T-helper 17 cell (primary cell): ENCODE measurements at places on chromosomes 13 and 19. TPM values are rescaled to one million over a fixed set of nuclear protein-coding genes. Genes with fewer than 3 reads are reported as not detected.

The SYNE4 gene
- total RNA-seq, result 1.8 TPM

DNA sequence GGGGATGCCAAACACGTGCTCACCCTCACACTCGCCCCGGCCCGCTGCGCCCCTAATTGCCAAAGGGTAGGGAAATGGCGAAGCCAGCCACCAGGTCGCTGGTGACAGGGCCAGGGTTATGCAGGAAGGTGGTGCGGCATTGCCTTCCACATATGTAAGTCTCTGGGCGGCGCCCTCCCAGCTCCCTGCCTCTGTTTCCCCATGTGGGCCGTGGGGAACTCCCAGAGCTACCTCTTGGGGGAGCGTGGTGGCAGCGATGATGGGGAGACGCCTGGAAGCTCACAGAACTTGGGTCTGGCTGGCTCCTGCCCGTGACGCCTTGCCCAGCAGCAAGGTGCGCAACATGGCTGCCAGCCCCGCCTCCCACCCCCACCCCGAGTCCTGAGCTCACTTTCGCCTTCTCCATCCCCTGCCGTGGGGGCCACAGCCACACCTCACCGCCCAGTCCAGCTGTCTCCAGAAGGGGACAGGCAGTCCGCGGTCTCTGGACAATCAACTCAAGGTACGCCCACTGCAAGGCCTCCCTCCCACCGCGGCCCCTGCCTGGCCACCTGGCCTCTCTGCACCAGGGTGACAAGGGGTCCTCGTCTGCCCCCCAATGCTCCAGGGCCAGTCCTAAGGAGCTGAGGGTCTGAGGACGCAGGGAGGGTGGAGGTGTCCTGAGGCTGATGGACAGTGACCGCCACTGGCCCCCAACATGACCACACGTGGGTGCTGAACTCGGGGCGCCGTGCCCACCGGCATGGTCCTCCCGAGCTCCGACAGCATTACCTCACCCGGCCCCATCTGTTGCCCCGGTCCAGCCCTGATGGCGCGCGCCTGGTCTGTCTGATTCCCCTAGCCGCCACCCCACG lies 6.6 kb downstream of the C19orf25 start:
- H3K27ac ChIP-seq, result no peak overlapping the region
- no peaks in the 10 kb centered on the region for H3K27me3 ChIP-seq
- H3K4me1 ChIP-seq, result peaks cover 9% of the 10 kb centered on the region
- no peaks in the 10 kb centered on the region for H3K36me3 ChIP-seq
- peak overlapping the region; percentile 90 for H3K4me3 ChIP-seq

- no peaks in the 10 kb centered on the region for H3K27me3 ChIP-seq
- no peak overlapping the region for H3K4me3 ChIP-seq
- H3K36me3 ChIP-seq, result no peaks in the 10 kb centered on the region
- H3K27ac ChIP-seq, result peak overlapping the region; percentile 34
Observed at GRCh38 chr19:6967967-6968366, 53.3 kb downstream of the MBD3L2B start.

The LGALS7 gene
- total RNA-seq, result not detected

DNA sequence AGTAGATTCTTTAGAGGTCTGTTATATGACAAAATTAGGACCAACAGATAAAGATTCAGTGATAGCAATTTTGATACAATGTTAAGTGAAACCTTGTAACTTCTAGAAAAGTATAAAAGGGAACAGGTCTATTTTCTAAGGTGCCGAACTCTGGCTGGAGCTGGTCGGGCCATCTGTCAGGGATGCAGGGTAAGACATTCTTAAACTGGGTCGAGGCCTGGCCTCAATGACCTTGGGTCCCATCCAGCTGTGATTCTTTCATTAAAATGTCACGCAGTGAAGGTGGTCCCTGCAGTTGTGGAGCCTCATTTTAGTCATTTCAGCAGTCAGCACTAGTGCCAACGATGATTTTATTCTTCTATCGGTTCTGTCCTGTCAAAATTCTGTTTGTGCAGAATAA lies 271.9 kb upstream of the SPRY2 start:
- no peaks in the 10 kb centered on the region for H3K27me3 ChIP-seq
- no peak overlapping the region for H3K4me3 ChIP-seq
- H3K4me1 ChIP-seq, result no peaks in the 10 kb centered on the region
- no peak for DNase-seq
- H3K27ac ChIP-seq, result no peak overlapping the region

GRCh38 chr19:48493718-48494401 lies 17.8 kb downstream of the LMTK3 start:
- no peaks in the 10 kb centered on the region for H3K36me3 ChIP-seq
- peaks cover 26% of the 10 kb centered on the region for H3K27me3 ChIP-seq
- peak overlapping the region; percentile 87 for H3K4me3 ChIP-seq
- DNase-seq, result no peak
- H3K4me1 ChIP-seq, result peaks cover 20% of the 10 kb centered on the region
- no peak overlapping the region for H3K27ac ChIP-seq

- DNase-seq, result no peak
- H3K27ac ChIP-seq, result no peak overlapping the region
- no peak overlapping the region for H3K4me3 ChIP-seq
- peaks cover 14% of the 10 kb centered on the region for H3K4me1 ChIP-seq
Observed at GRCh38 chr19:55456347-55456746, 5.1 kb downstream of the ISOC2 start.

GRCh38 chr19:44755219-44755618 lies 6.7 kb downstream of the BCL3 start:
- no peaks in the 10 kb centered on the region for H3K27me3 ChIP-seq
- H3K4me1 ChIP-seq, result peaks cover 46% of the 10 kb centered on the region
- no peak for DNase-seq
- H3K36me3 ChIP-seq, result peaks cover 7% of the 10 kb centered on the region

- H3K4me3 ChIP-seq, result no peak within 1 kb of the TSS
- H3K27me3 ChIP-seq, result peaks cover 78% of the 10 kb centered on the region
- peaks cover 5% of the 10 kb centered on the region for H3K36me3 ChIP-seq
- no peak for DNase-seq
- H3K27ac ChIP-seq, result no peak within 1 kb of the TSS
Observed at GRCh38 chr13:110306960-110307766, at the start of the genes COL4A1 and COL4A2. TSS of gene COL4A1 (minus strand) at chr13:110307157. CDS start at chr13:110307027, 130 bp downstream. TSS of gene COL4A2 (plus strand) at chr13:110307284. CDS start at chr13:110307904, 620 bp downstream.

GRCh38 chr19:11418094-11418548 lies 993 bp downstream of the RGL3 start:
- peaks cover 54% of the 10 kb centered on the region for H3K27me3 ChIP-seq
- DNase-seq, result no peak
- H3K36me3 ChIP-seq, result peaks cover 2% of the 10 kb centered on the region
- peak overlapping the region; percentile 58 for H3K4me3 ChIP-seq

The CDX2 gene
- not detected for total RNA-seq

- H3K36me3 ChIP-seq, result no peaks in the 10 kb centered on the region
- H3K4me3 ChIP-seq, result no peak overlapping the region
- H3K27ac ChIP-seq, result no peak overlapping the region
- H3K27me3 ChIP-seq, result peaks cover 15% of the 10 kb centered on the region
Observed at GRCh38 chr13:76773448-76774094, 112.6 kb downstream of the KCTD12 start.

The CGB1 gene
- total RNA-seq, result not detected

DNA sequence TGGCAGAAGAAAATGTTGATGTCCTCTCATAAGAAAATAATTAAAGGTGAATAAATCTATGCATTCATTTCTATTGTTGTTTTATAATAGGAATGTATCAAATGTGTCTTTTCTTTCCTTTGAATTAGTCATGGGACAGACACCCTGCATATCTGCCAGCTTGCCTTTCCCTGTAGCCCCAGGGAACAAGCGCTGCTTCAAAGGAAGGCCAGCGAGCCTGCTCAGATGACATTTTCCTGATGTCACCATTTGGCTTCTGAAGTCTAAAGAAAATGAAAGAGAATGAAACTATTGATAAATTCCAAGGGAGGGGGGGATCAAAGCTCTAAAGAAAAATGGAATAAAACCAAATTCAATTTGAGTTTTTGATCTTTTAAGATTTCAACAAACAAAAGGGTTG lies 574.8 kb downstream of the IRS2 start:
- H3K4me1 ChIP-seq, result no peaks in the 10 kb centered on the region
- H3K27me3 ChIP-seq, result peaks cover 18% of the 10 kb centered on the region
- no peak for DNase-seq

GRCh38 chr13:20456737-20457136 lies 68.9 kb downstream of the CRYL1 start:
- no peak overlapping the region for H3K27ac ChIP-seq
- peaks cover 28% of the 10 kb centered on the region for H3K4me1 ChIP-seq
- DNase-seq, result no peak
- no peak overlapping the region for H3K4me3 ChIP-seq
- peaks cover 2% of the 10 kb centered on the region for H3K36me3 ChIP-seq

The PEAK3 gene
- total RNA-seq, result not detected

GRCh38 chr19:55173186-55173713 lies 6.8 kb upstream of the DNAAF3 start:
- H3K27ac ChIP-seq, result no peak overlapping the region
- H3K4me1 ChIP-seq, result peaks cover 14% of the 10 kb centered on the region
- peaks cover 75% of the 10 kb centered on the region for H3K27me3 ChIP-seq

- no peak overlapping the region for H3K27ac ChIP-seq
- H3K4me1 ChIP-seq, result no peaks in the 10 kb centered on the region
- H3K36me3 ChIP-seq, result peaks cover 2% of the 10 kb centered on the region
- DNase-seq, result no peak
- no peaks in the 10 kb centered on the region for H3K27me3 ChIP-seq
Observed at GRCh38 chr19:7440188-7440975, 48.5 kb downstream of the PEX11G start.

GRCh38 chr19:18312092-18312534 lies 10.8 kb downstream of the LSM4 start:
- H3K4me3 ChIP-seq, result no peak overlapping the region
- peaks cover 11% of the 10 kb centered on the region for H3K4me1 ChIP-seq
- no peak overlapping the region for H3K27ac ChIP-seq
- no peak for DNase-seq

The HSH2D gene
- 31.8 TPM for total RNA-seq

The SOX21 gene
- not detected for total RNA-seq

The SYT5 gene
- total RNA-seq, result 3.8 TPM

DNA sequence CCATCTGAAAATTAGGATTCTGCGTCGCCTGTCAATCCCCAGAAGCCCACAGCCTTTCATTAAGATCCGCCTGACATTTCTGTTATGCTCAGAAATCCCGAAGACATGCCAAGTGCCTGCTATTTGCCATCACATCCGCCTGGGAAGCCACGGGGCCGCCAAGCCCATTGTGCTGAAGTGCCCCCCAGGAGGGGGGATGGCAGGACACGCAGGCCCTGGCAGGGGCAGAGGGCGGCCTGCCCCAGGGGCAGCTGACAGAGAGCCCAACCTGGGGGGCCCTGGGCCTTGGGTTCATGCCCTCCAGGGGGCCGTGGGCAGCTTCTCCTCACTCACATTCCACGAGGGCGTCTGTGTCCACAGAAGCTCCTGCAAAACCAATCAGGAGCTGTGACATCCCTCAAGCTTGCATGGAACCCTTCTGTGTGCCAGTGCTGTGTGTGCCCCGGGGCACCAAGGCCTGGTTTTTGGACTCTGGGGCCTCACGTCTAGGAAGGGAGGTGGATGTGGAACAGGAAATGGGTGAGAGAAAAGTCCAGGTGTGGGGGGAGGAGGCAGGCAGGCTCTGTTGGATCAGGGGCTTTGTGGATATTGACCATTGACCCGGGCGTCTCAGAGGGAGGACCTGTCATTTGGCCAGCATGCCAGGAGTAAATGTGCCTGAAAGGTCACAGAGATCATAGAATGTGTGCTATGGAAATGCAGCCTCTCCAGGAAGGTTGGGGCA lies 122.9 kb downstream of the URI1 start:
- no peaks in the 10 kb centered on the region for H3K36me3 ChIP-seq
- peaks cover 11% of the 10 kb centered on the region for H3K27me3 ChIP-seq
- H3K4me1 ChIP-seq, result no peaks in the 10 kb centered on the region
- no peak overlapping the region for H3K4me3 ChIP-seq

DNA sequence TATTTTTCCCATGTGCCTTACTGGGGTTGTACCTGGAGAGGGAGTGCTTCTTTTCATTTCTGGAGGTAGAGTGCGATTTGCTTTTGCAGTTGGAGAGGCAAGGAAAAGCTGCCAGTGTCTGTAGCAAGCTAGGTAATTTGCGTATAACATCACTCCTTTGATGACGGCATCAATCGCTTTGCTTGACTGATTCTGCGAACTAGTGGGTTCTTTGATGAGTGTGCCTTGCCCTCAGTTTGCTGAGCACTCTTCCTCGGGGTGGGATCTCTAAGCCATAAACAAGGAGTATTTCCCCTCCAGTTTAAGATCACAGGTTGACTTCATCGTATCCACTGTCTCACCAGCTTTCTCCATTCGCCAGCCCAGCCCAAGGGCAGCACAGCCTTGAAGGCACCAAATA lies 344.5 kb downstream of the KCNRG start:
- no peak overlapping the region for H3K27ac ChIP-seq
- peaks cover 41% of the 10 kb centered on the region for H3K4me1 ChIP-seq
- H3K36me3 ChIP-seq, result no peaks in the 10 kb centered on the region
- H3K27me3 ChIP-seq, result no peaks in the 10 kb centered on the region
- DNase-seq, result no peak
